ENCODE measurements at places on chromosomes 1 and 21.

DNA sequence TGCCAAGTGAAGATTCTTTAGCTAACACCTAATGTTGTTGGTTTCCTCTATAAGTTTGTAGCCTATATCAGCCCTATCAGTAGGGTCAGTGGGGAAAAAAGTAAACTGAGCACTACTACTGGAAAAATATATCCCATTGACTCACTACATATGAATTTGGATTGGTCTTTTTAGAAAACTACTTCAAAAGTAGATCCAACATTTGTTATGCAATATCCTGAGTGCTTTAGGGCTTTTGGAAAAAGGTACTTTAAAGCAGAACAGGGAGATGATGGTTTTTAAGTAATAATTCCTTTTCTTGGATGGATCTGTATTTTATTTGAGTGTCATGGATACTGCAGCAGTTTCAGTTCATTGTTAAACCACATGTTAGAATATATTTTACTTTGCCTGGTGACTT is 7.1 kb downstream of the C1orf21 start:
- no peak for DNase-seq

- DNase-seq: no peak
Measured at GRCh38 chr1:234535763-234536515, 57.0 kb upstream of the TARBP1 start.

GRCh38 chr1:21188235-21188634 is 11.5 kb upstream of the EIF4G3 start:
- no peak for DNase-seq

DNA sequence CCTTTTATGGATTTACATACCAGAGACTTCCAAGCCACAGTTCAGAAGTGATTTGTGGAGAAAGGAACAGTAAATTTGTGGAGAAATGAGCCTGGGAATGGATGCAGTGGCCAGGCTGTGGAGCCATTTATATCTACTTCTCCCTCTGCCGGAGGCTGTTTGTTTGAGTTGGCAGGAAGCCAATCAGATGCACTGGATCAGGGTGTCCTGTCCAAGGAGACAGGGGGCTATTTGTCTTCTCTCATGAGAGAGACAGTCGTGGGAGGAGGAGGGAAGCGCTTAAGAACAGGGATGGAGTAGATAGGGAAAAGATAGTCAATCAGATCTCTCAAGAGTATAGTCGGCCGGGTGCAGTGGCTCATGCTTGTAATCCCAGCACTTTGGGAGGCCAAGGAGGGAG is 2.8 kb upstream of the HAPLN2 start:
- no peak for DNase-seq

- DNase-seq: no peak
Measured at GRCh38 chr1:89949991-89950624, 44.8 kb upstream of the ZNF326 start.
